Ascending aorta (tissue), 2 donors: ENCODE measurements at places on chromosomes 12 and 14.

- DNase-seq = no peak
Measured at GRCh38 chr12:64452559-64453329, 824 bp downstream of the TBK1 start.

GRCh38 chr12:26537651-26538050 is 295.3 kb downstream of the ITPR2 start:
- DNase-seq = no peak

GRCh38 chr12:34399631-34400410 is 377.5 kb downstream of the ALG10 start:
- DNase-seq = no peak

- DNase-seq = no peak
Measured at GRCh38 chr12:43824207-43824775, 11.6 kb upstream of the TMEM117 start.

DNA sequence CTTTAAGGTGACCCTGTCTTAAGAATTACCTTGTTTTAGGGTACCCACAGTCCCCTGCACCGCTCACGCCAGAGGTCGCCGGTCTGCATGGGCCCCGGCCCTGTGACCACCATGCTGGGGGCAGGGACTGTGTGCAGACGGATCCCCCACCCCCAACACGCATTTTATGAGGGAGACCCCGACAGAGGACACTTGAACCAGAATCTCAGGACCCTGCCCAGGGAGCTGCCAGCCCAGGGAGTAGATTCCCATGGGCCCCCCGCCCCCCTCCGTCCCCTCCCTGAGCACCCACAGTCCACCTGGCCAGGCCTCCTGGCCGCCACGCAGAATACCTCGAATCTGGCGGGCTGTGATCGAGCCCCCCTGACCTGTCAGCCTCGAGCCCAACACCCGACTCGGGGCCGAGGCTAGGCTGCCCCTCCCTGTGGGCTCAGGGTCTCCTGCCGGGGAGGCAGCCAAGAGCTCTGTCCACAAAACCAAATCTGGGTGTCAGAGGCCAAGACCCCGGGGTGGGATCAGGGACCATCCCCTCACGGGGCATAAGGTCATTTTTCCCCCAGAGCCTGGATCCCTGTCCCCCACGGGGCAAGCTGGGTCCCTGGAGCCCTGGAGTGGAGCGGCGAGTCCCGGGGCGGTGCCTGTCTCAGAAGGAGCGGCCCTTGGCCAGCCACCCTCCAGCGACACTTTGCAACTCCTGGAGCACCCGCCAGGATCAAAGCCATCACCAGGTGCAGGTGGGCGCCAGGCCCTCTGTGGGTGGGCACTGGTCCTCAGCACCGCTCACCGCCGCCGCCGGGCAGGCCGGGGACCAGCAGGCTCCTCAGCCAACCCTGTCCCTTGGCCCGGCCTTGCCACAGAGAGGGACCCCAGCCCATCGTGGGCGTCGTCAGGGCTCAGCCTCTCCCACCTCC is 155.8 kb upstream of the PKP2 start:
- no peak for DNase-seq

GRCh38 chr12:25806271-25806670 is 152.2 kb upstream of the RASSF8 start:
- DNase-seq = no peak

DNA sequence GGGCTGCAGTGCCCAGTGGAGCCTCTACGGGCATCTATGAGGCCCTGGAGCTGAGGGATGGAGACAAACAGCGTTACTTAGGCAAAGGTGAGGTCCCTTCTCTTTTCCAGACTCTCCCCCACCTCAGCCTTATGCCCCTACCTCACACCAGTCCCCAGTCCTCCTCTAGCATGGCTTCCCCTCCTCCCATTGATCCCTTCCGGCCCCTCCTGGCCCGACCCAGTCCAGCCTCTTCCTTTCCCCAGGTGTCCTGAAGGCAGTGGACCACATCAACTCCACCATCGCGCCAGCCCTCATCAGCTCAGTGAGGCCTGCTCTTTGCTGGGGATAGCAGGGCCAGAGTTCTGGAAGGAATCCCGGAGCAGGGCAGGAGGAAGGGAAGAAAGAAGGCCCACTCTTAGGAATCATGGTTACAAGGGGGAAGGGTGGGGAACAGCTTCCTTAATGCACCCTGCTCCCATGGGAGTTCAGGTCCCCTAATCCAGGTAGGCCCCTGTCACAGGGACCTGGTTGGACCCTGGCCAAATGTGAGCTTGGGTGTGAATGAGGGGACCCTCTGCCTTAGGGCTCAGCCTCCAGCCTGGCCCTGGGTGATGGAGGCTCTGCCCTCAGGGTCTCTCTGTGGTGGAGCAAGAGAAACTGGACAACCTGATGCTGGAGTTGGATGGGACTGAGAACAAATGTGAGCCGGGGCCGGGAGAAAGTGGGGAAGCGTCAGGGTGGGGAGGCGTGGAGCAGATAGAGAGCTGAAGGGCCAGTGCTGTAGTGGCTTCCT is 2.2 kb downstream of the ENO2 start:
- DNase-seq = no peak

DNA sequence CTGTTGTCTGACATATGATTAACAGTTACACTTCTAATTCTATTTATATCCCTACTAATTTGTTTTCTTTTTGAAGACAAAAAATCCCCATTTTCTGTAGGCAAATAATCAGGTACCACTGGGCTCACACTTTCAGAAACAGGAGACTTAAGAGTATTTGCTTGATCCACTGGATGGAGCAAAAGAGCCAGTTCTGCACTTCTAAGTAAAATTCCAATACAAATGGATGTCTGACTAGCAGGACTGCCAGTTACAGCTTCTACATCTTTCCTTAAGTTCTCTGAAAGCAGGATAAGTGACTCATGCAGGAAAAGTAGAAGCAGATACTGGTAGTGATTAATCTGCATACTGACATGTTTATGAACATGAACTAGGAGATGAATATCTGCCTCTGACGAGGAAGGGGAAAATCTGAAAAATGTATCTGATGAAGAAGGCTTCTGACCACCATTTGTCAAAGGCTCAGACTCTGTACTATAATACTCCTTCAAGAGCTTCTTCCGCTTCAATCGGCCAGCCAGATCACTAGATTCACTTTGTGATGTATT is 73.8 kb upstream of the ANKS1B start:
- DNase-seq = no peak

GRCh38 chr12:5441497-5442236 is 9.8 kb downstream of the NTF3 start:
- DNase-seq = no peak

DNA sequence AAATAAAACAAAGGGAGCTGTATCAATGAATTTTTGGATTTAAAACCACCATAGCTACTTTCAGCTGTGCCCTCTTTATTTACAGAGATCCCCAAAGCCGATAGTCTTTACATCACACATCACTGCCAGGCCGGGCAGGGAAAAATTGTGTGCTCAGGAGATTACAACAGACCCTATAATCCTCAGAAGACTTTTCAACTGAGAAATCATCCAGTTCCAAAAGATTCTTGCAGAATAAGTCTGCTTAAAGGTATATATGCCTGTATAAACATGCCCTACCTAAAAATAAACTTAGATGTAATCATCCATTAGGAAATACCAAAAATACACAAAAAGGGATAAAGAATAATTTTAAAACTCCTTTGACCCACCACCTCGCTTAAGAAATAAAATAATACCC is 70.1 kb upstream of the MAP1LC3B2 start:
- DNase-seq = no peak

- DNase-seq = no peak
Measured at GRCh38 chr12:26726956-26727355, 106.0 kb downstream of the ITPR2 start.

DNA sequence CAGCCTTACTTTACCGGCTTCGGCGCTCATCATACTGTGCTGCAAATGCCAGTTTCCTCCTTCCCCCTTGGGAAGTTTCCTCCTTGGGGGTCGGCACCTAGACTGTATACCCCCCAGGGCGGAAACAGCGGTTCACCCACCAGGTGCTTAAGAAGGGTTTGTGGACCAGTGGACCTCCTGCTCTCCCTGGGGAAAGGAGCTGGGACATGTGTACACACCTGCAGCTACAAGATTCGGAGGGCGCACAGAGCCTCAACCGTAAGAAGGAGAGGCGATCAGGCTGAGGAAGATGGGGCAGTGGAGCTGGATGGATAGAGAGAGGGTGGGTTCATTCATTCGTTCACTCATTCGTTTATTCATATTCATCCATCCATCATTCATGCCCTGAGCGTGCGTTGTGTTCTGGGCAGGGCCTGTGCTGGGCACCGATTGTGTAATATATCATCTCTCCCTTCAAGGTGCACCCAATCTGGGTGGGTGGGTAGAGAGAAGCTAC is 717 bp upstream of the ZNF839 start:
- DNase-seq = no peak

DNA sequence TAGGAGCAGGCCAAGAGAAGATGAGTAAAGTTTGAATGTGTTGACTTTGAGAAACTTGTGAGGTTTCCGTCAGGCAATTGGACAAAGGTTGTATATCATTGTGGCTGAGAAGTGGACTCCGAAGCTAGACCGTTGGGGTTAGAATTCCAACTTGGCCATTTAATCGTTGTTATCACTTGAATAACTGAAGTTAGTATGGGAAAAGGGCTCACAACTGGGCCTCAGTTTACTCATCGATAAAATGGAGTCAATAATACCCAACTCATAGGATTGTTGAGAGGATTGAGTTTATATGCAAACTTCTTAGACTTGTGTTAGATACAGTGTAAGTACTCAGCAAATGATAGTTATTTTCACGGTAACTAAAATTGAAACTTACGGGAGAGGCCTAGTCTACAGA is 846 bp downstream of the SLIRP start:
- no peak for DNase-seq

GRCh38 chr12:1606021-1606622 is 11.7 kb upstream of the FBXL14 start:
- DNase-seq = peak; percentile 95
